ENCODE measurements at places on chromosomes 12 and 14. TPM values are rescaled to one million over a fixed set of nuclear protein-coding genes. Genes with fewer than 3 reads are reported as not detected.

The ACVRL1 gene
- 31.7 TPM for total RNA-seq

The BICDL1 gene
- total RNA-seq = 4.7 TPM

The RNF212B gene
- total RNA-seq = not detected

The APOLD1 gene
- total RNA-seq = 21.3 TPM

The SERPINA1 gene
- total RNA-seq = 7.7 TPM

The DEPDC4 gene
- 0.40 TPM for total RNA-seq

The TMPRSS12 gene
- total RNA-seq = not detected

The APOF gene
- total RNA-seq = not detected

The IL31 gene
- not detected for total RNA-seq

Data from left ventricle myocardium superior (tissue), 1 donor.